Activated CD8-positive, alpha-beta T cell treated with anti-CD3 and anti-CD28 coated beads, Interleukin-2, amount 10 ng/mL, durations not matched to agents 7 days and 5 days (primary cell): ENCODE measurements at places on chromosomes 13 and 19. TPM values are rescaled to one million over a fixed set of nuclear protein-coding genes. Genes with fewer than 3 reads are reported as not detected.

The RGL3 gene
- not detected for total RNA-seq

DNA sequence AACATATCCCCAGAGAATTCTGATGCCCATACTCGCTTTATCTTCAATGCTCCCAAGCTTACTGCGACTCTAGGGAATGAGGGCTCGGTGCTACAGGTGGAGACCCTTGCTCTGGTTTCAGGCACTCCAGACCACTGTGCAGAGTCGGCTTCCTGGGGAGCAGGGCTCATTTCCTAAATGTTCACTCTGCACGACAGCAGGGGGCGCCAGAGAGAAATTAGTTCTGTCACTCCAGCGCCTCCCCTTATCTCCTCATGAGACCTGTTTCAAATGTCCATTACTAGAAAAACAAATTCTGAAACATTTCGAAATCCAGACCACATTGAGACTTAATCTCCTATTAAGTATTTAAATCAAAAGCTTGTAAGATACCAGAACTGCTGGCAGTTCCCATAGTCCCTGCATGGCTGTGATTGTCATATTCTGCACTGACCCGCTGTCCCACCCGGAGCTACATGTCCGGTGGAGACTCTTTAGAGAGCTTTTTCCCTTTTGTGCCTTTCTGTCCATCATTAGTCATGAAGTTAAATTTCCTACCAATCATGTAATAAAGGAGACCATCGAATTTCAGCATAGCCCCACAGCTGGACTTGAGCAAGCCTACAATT is 22.4 kb downstream of the EPSTI1 start:
- peak overlapping the region; percentile 39 for H3K27ac ChIP-seq
- H3K4me3 ChIP-seq: no peak overlapping the region
- no peaks in the 10 kb centered on the region for H3K27me3 ChIP-seq

DNA sequence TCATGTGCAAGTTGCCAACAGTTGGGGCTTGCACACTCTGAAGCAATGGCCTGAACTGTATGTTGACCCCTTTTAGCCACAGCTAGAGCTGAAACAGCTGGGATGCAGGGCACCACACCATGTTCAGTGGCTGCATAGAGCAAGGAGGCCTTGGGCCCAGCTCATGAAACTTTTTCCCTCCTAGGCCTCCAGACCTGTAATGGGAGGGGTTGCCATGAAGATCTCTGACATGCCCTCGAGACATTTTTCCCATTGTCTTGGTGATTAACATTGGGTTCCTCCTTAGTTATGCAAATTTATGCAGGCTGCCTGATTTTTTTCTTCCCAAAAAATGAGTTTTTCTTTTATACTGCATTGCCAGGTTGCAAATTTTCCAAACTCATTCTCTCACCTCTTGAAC is 165.1 kb upstream of the PRR20A start:
- DNase-seq: no peak
- H3K4me3 ChIP-seq: no peak overlapping the region
- no peaks in the 10 kb centered on the region for H3K4me1 ChIP-seq
- no peak overlapping the region for H3K27ac ChIP-seq
- no peaks in the 10 kb centered on the region for H3K27me3 ChIP-seq

DNA sequence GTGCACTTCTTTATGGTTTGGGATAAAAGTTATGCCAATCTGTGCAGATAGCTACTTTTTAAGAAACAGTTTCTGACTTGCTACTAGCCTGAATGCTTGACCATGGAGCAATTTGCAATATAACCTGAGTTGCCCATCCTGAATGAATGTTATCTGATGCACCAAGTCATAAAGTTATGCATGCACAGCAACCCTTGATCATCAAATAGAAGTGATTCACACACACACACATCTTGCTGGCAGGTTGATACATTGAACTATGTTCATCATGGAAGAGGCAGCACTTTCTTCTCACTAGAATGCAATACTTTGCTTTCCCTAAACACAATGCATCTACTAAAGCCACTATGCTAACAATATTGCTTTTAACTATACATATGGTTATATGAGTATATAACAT is 311.5 kb downstream of the RFC3 start:
- no peaks in the 10 kb centered on the region for H3K4me1 ChIP-seq
- no peak overlapping the region for H3K4me3 ChIP-seq

DNA sequence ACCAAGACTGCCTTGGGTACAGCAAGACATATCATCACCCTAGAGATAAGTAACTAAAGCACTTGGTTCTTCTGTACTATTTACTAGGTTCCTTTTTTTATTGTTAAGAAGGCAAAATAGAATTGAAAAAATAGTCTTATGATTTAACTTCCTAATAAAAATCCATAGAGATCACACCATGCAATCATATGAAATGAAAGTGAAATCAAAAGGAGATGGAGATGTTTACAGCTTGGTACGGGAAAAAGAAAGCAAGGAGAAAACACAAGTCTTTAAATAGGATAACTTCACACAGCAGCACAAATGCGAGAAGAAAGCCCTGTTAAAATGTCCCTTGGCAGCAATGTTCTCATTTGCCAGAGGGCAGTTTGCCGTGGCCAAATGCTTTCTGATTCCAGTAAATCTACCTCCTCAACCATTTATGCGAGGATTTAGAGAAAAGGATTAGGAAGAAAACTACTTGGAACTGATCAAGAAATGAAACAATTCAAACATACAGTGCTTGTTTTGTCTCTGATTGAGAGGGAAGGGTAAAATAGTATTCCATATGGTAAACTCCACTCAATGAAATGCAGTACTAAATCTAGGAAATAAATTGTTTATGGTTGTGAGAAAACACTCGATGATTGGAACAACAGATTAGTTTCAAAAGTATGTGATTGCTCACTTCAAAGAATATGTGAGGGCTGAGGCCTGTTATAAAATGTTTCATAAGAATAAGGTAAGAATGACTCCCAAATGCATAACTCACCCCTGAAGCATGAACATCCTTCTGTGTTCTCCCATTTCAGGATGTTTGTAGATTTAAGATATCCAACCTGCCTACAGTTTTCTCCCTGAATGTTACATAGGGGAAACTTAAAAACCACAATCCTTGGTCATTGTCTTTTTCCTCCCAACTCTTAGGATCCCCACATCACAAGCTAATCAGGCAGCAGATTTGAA is 487.8 kb downstream of the DACH1 start:
- no peaks in the 10 kb centered on the region for H3K27me3 ChIP-seq
- H3K4me3 ChIP-seq: no peak overlapping the region
- no peak for DNase-seq
- H3K4me1 ChIP-seq: no peaks in the 10 kb centered on the region

GRCh38 chr13:109385242-109385560 is 401.2 kb downstream of the IRS2 start:
- DNase-seq: no peak
- peaks cover 2% of the 10 kb centered on the region for H3K27me3 ChIP-seq
- no peaks in the 10 kb centered on the region for H3K36me3 ChIP-seq
- H3K4me1 ChIP-seq: no peaks in the 10 kb centered on the region
- H3K4me3 ChIP-seq: no peak overlapping the region
- no peak overlapping the region for H3K27ac ChIP-seq

DNA sequence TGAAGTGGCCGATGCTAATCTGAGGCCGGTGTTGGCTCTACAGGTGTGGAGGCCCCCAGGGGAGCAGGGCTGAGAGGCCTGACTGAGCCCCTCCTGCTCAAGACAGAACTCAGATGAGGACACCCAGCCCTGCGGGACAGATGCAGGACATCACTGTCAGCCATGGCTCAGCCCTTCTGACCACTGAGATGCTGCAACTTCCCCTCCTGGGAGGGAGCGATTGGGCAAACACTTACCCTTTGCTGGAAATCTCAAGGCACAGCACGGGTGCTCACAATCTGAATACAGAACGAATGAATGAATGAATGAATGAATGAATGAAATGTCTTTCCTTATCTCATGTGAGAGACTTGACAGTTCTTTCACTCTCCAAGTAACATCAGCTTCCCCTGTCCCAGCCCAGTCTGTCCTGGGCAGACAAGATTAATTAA is 3.5 kb upstream of the SIGLEC7 start:
- H3K27ac ChIP-seq: no peak overlapping the region
- peaks cover 10% of the 10 kb centered on the region for H3K36me3 ChIP-seq
- peaks cover 29% of the 10 kb centered on the region for H3K4me1 ChIP-seq
- H3K4me3 ChIP-seq: no peak overlapping the region
- peaks cover 20% of the 10 kb centered on the region for H3K27me3 ChIP-seq

The FSD1 gene
- 26.7 TPM for total RNA-seq

DNA sequence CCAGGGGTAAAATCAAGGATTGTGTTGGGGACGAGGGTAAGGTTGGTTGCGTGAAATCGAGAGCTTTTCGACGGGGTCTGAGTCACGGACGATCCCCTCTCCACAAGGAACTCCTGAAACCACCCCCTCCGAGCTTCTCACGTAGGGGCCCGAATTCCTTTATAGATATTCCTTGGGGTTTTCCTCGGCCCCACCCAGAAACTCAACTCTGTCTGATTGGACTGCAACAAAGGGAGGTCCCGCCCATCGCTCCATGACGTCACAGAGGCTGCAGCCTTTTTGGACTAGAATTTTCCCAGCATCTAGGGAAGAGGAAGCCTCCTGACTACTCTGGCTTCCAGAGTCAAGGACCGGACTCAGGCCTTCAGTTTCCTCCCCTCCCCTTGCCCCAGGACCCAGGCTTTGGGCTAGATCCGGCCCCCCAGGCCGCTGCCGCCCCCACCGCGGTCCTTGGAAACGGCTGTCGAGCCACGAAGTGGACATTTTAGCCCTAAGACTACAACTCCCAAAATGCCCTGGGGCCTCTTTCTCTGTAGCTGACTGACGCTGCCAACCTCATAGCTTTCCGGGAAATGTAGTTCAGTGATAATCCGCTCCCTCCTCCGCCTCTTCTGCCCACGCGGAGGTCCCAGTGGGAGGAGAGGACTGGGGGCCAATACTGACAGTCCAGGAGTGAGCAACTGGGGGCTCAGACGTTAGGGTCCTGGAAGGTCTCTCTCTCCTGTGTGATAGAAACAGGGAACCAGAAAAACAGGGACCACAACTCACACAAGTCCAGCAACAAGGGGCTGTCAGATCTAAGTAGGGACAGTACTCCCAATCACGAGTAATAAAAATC is at the start of gene IZUMO1:
Gene IZUMO1 (minus strand): TSS at position 172 of the 838 bp plus-strand sequence. CDS start 1,050 bp downstream, outside the sequence.
- no peak within 1 kb of the TSS for H3K27ac ChIP-seq
- peaks cover 14% of the 10 kb centered on the region for H3K4me1 ChIP-seq
- peak; percentile 68 for DNase-seq
- H3K27me3 ChIP-seq: peaks cover 11% of the 10 kb centered on the region
- H3K4me3 ChIP-seq: peak within 1 kb of the TSS; percentile 31
- no peaks in the 10 kb centered on the region for H3K36me3 ChIP-seq

The RNF113B gene
- total RNA-seq: not detected

DNA sequence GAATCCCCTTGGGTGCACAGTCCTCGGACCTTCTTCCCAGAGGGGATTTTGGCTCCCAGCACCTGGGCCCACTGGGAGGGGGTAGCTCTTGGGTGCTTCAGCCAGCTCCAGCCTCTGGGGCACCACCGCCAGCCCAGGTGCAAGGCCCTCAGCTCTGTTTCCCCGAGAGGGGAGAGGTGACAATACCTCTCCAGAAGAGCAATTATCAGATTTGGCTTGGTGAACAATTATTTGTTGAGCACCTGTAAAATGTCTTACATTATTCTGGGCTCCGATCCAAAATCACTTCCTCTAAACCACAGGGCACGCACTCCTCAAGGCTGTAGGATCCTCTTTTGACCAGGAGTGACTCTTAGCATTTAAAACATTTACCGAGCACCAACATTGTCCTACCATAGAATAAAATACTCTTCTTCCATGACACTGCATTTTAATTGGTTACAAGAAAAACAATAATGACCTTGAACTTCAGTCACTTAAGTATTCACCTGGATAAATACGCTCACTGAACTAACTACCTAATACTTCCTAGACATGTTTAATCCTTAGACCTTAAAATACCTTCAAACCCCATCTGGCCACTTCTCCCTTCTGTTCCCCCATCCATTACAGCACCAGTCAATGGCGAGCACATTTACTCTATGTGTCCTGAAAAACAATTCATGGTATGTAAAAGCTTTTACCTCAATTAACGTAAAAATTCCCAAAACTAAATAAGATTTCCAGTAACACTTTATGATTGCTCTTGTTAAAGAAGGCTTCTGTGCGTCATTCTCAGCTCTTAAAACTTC is 54.8 kb downstream of the ABCC4 start:
- H3K27me3 ChIP-seq: no peaks in the 10 kb centered on the region
- H3K4me1 ChIP-seq: peaks cover 3% of the 10 kb centered on the region
- no peak for DNase-seq
- no peak overlapping the region for H3K4me3 ChIP-seq

DNA sequence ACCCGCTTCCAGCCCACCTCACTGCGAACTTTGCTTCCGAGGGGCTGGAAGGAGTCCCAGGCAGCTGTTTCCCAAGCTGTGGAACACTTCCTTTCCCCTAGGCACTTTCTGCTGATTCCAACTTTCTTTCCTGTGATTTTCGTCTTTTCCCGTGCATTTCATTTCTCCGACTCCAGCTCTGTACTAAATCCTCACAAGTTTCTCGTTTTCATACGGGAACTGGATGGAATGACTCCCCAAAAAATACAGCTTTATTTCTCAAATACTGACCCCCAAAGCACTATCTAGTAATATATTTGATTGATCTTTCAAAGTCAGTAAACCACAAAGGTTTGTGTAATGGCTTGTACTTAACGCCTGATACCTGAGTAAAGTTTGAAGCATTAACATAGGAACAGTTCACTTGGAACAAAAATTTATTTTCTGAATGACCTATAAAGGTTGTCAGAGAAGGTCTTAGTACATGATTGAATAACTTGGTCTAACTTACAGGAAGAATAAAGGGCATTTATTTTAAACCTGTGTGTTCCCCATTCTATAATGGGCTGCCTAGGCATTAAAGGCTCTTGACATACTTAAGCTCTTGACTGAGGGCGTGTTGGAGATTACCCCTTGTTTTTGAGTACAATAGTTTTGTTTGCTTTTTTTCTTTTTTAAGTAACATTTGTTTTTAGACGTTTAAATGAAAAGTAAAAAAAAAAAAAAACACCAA is 1.3 kb upstream of the PCDH9 start:
- H3K27ac ChIP-seq: no peak overlapping the region
- DNase-seq: no peak
- no peaks in the 10 kb centered on the region for H3K36me3 ChIP-seq
- H3K4me3 ChIP-seq: no peak overlapping the region

GRCh38 chr13:108950333-108951010 is 321.1 kb downstream of the MYO16 start:
- H3K4me3 ChIP-seq: no peak overlapping the region
- peaks cover 2% of the 10 kb centered on the region for H3K27me3 ChIP-seq
- DNase-seq: no peak
- H3K27ac ChIP-seq: no peak overlapping the region
- no peaks in the 10 kb centered on the region for H3K4me1 ChIP-seq
- no peaks in the 10 kb centered on the region for H3K36me3 ChIP-seq

- no peak for DNase-seq
- H3K36me3 ChIP-seq: peaks cover 2% of the 10 kb centered on the region
- H3K27ac ChIP-seq: no peak overlapping the region
- peaks cover 14% of the 10 kb centered on the region for H3K4me1 ChIP-seq
- H3K27me3 ChIP-seq: peaks cover 3% of the 10 kb centered on the region
These were observed 9.1 kb downstream of the FRY start for GRCh38 chr13:32040689-32041088.

GRCh38 chr13:106533943-106534638 is 1.4 kb downstream of the EFNB2 start:
- no peak overlapping the region for H3K27ac ChIP-seq
- H3K27me3 ChIP-seq: peaks cover 39% of the 10 kb centered on the region
- H3K4me3 ChIP-seq: peak overlapping the region; percentile 38
- H3K4me1 ChIP-seq: peaks cover 18% of the 10 kb centered on the region
- DNase-seq: no peak
